ENCODE measurements at places on chromosomes 5 and 9. TPM values are rescaled to one million over a fixed set of nuclear protein-coding genes. Genes with fewer than 3 reads are reported as not detected.

The THBS4 gene
- 0.22 TPM for total RNA-seq

DNA sequence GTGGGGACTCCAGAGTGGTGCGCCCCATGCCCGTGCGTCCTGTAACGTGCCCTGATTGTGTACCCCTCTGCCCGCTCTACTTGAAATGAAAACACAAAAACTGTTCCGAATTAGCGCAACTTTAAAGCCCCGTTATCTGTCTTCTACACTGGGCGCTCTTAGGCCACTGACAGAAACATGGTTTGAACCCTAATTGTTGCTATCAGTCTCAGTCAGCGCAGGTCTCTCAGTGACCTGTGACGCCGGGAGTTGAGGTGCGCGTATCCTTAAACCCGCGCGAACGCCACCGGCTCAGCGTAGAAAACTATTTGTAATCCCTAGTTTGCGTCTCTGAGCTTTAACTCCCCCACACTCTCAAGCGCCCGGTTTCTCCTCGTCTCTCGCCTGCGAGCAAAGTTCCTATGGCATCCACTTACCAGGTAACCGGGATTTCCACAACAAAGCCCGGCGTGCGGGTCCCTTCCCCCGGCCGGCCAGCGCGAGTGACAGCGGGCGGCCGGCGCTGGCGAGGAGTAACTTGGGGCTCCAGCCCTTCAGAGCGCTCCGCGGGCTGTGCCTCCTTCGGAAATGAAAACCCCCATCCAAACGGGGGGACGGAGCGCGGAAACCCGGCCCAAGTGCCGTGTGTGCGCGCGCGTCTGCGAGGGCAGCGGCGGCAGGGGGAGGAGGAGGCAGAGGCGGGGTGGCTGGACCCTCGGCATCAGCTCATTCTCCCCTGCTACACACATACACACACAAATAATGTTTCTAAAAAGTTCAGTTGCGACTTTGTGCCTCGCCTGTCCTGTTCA is 668 bp downstream of the GLIS3 start:
- DNase-seq, result peak; percentile 70

The TPM2 gene
- 7.0 TPM for total RNA-seq

The PHF24 gene
- total RNA-seq, result not detected

DNA sequence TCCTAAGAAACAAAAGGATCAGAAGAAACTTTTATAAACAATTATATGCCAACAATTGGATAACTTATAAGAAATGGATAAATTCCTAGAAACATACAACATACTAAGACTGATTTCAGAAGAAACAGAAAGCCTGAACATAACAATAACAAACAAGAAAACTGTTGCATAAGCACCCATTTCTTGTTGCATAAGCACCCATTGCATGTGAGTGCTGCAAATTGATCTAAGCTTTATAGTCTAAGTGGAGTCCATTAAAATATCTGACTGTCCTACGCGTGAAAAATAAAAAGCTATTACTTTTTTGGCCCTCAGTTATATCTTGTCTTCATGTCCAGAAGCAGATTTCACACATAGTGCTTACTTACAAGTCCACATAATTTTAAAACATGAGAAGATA is 19.3 kb downstream of the TYRP1 start:
- DNase-seq, result no peak

- peak; percentile 44 for DNase-seq
Measured at GRCh38 chr9:3939820-3940219, 360.0 kb downstream of the GLIS3 start.

The LRRC70 gene
- not detected for total RNA-seq

DNA sequence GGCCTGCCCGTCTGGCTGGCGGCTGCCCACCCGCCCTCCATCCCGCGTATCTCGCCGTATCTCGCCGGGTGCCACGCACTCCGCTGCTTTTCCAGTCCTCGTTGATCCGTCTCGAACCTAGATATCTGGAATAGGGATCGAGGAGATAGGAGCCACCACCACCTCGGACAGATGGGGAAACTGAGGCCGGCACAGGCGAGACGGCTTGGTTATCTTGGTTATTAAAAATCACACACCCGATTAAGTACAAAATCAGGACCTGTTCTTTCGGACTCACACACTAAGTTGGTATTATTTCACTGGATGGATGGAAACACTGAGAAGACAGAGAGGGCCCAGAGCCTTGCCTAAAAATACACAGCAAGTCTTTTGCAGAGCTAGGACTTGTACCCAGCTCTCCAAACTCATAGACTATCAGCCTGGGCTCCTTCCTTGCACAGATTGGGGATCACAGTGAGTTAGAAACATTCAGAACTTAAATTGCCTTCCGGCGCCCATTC is 678 bp downstream of the SLC26A2 start:
- DNase-seq, result peak; percentile 25

GRCh38 chr5:108661024-108661423 is 86.7 kb upstream of the FER start:
- peak; percentile 18 for DNase-seq

DNA sequence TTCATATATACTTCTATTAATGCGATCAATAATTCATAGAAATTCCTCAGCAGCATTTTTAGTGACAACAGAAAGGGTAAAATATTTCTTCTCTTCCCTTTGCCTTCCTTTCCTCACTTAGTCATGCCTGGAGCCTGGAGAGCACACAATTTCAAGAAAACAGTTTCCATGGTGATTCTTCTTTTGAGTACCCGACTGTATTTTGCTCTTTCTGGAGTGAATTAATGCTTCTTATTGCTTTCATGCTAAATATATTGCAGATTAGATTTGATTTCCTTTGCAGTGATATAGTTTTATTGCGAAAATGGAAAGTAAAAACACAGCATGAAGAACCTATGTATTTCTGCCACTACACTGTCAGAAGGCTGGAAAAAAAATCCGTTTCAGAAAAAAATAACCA is 153.5 kb downstream of the PPP2R2B start:
- peak; percentile 12 for DNase-seq

- peak; percentile 4 for DNase-seq
Measured at GRCh38 chr9:137879566-137880150, 2.1 kb downstream of the CACNA1B start.

DNA sequence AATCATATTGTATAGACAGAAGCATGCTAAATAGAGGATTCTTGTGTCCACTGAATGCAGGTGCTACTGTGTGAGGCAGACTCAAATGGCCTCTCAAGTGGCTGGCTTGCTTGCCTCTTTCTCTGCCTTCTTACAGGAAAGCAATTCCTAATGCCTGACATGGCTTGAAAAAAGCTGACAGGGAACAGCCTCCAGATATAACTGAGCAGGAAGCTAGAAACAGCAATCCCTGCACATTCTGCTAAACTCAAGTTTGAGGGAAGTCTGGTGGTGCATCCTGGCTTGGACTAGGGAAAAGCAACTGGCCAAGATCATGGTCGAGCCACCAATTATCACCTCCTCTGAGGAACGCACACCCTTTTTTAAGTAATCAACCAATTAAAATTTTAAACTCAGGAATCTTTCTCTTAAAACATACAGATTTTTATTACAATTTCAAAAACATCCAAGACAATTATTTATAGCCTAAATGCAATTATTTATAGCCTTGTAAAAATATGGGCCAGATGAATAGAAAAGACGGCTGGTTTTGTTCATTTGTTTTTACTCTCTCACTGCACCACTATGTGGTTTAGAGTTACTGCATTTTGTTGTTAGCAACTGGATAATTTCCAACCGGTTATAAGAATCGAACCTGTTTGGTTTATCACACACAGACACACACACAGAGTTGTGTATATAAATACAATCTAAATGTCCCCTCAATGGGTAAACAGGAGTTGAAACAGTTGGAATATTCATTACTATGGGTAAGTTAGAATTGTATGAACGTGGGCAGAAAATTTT is 290.9 kb upstream of the ANKRD55 start:
- DNase-seq, result peak; percentile 48

The BNIP1 gene
- total RNA-seq, result 24.6 TPM

The PCDHB2 gene
- total RNA-seq, result 2.1 TPM
